ENCODE measurements at places on chromosomes 1 and 21.

GRCh38 chr1:14568716-14569355 is 29.6 kb upstream of the KAZN start:
- no peak for DNase-seq

DNA sequence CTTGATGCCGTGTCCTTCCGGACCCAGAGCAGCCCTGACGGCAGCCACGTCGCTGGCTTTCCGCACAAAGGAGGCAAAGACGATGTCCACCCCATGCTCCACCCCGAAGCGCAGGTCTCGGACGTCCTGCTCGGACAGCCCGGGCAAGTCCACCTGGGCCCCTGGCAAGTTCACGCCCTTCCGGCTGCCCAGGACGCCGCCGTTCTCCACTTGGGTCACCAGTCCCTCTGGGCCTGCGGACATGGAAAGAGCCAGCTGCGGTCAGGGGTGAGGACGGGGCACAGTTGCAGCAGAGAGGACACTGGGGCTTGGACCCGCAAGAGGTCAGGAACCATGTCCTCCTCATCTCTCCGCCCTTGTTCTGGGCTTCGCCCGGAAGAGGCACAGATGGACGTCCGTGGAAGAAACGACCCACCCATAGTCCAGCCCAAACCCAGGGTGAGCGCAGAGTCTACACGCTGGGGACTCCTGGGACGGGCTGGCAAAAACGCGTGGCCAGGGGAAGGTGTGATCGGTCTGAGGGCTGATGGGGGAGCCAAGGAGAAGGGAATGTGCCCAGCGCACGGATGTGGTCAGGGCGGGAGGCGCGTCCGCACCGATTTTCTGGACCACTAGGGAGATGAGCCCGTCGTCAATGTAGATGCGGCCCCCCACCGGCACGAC is 6.6 kb downstream of the PKLR start:
- DNase-seq, result no peak

DNA sequence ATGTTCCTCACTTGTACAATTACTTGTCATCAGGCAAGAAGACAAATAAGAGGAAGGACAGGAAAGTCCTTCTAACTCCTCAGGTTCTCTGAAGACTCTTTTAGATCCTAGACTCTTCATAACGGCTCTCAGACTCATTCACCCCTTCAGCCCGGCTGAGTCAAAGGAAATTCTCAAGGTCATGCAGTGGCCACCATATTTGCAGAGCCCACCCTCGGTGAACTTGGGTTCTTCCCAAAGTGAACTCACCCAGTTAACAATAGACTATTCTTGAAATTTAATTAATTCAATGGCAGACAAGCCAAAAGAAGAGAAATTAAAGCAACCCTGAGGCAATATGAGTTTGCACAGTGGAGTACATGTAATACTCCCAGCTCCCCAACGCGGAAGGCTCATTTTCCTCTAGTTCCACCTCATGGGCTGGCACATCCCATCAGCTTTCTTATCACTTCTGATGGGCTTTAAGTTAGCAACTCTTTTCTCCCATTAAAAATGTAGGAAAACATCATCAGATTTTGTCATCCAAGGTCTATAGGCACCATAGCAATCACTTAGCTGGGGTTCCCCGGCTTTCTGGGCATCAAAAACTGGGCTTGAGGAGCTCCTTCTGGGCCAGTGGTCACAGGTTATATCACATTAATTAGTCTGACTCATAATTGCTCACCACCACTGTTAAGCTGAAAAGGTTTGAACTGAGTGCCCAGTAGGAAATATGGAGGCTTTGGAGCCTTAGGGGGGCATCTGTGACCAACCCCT is 27.8 kb upstream of the TIAM1 start:
- DNase-seq, result no peak

DNA sequence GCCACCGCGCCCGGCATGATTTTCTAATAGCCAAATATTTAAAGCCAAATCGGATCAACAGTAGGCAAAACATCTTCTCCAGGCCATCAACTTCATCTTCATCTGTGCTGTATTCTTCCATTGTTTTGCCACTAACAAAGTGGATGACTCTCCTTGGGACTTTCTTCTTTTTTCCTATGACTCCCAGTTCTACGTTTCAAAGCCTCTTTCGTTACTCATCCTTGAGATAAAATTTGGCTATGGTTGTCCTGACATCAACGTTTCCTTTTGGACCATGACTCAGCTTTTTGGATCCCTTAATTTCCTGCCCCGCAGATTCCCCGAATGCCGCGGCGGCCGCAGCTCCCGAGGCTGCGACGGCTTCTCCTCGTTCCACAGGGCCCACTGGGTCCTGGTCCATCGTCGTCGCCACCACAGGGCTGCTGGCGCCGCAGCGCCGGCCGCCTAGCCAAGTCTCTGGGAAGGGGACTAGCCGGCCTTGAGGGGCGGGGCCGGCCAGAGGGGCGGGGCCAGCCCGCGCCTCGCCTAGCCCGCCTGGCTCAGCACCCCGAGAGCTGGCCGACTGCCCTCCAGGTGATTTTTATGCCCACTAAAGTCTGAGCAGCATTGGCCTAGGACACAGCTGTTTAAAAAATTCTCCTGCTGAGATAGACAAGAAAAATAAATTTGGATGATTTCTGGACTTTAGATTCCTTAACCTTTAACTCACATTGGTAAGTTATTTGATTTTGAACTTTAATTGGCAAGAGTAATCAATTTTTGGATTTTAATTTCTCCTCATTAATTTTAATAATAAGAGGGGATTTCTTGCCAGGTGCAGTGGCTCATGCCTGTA is 93.9 kb downstream of the ADCY10 start:
- peak; percentile 87 for DNase-seq

GRCh38 chr1:1171546-1172340 is 1.9 kb upstream of the TTLL10 start:
- DNase-seq, result no peak

DNA sequence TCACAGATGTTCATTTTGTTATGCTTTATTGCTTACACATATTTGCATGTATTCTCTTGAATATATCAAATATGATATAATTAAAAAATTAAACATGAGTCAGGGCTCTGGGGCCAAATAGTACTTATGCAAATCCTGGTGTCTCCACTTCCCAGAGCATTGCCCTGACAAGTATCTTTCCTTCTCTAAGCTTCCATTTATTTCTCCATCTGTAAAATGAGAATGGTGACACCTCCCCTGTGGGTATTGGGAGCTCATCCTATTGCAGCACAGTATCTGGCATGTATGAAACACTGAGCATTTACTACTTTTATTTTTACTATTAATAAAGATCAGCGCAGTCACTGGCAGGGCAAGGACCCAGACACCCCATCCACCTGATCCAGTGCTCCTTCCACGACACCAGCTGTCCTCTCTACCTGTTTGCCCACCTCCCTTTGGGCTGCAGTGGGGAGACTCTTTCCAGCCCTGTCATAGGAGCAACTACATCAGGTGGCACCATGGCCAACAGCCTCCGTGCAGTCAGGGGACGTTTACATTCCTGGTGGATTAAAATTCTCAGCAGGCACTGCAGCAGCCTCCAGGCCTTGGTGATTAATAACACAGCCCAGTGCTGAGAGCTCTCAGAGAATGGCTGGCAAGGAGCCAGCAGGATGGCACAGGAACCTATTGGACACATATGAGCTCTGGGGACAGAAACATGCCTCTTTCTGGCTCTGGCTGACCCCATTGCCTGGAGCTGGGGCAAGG is 113.0 kb downstream of the DMRTB1 start:
- DNase-seq, result peak; percentile 83

- DNase-seq, result no peak
Observed at GRCh38 chr1:175713381-175713780, 30.0 kb downstream of the TNR start.

- no peak for DNase-seq
Observed at GRCh38 chr1:107829036-107829770, 135.8 kb downstream of the VAV3 start.

GRCh38 chr21:25573409-25574206 is 33.7 kb downstream of the MRPL39 start:
- peak; percentile 69 for DNase-seq

- no peak for DNase-seq
Observed at GRCh38 chr21:36115138-36115730, 19.6 kb upstream of the CBR3 start.

DNA sequence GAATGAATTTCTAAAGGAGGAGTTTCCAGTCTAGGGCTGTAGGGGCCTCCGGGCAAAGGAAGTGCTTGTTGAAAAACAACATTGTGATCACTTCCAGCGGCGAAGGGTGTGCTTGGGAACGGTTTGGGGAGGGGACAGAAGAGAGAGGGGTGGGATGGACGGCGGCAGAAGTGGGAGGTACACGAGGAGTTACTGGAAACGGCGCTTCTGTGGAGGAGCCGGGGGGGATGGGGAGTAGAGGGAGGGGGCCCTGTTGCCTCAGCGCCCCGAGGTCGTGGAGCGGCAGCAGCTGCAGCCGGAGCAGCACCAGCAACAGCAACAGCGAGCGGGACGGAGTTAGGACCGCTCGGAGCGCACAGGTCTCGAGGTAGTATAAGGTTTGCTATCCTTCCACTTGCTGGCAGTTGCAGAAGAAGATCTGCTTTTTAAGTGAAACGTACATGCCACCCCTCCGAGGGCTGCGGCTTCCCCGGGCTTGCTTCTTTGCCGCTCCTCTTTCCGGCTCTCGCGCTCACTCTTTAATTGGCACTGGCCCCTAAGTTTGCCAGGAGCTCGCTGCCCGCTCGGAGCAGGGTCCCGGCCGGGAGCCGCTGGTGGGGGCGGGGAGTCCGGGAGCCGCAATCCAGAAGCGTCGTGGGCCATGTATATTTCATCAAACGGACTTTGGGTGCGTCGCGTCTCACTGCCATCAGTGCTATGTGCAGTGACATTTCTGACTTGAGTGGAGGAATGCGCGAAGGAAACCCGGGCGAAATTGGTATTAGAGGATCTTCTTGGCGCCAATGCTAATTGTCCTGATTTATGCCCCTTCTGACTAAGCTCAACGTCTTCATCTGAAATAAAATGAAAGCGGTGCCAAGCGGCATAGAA is 771 bp upstream of the NTNG1 start:
- DNase-seq, result peak; percentile 56

GRCh38 chr1:39965044-39965443 is 10.1 kb downstream of the MFSD2A start:
- DNase-seq, result no peak

GRCh38 chr1:203638950-203639349 is 12.3 kb downstream of the ATP2B4 start:
- no peak for DNase-seq

DNA sequence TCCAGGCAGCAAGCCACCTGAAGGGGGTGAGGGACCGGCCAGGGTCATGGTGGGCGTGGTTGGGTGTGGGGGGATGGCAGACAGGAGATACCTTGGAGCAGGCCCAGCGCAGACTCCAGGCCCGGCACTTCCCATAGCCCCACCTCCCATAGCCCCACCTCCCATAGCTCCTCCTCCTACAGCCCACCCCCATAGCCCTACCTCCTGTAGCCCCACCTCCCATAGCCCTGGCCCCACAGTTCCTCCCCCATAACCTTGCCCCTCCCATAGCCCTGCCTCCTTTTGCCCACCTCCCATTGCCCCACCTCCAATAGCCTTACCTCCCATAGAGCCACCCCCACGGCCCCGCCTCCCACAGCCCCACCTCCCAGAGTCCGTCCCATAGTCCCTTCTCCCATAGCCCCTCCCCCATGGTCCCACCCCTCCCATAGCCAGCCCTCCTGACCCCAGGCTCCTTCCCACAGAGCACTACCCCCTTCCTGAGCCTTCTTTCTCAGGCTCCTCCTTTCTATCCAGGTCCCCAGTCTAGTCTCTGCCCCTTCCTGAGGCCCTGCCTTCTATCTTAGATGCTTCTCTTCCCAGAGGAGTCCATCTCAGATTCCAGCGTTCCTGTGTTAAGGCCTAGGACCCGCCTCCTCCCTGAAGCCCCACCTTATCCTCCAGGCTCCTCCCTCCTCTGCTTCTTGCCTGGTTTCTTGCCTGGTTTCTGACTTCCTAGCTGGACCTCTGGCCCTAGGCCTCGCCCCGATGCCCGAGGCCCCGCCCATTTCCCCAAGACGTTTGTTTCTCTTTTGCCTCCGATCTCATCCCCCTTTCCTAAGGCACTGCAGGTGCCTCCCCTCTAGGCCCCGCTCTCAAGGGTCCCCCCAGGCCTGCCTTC is 46.8 kb downstream of the PTPRU start:
- DNase-seq, result no peak

GRCh38 chr1:29805122-29805895 is 569.0 kb downstream of the PTPRU start:
- no peak for DNase-seq

GRCh38 chr1:1972976-1973715 is 30.4 kb downstream of the CFAP74 start:
- no peak for DNase-seq

GRCh38 chr1:156164125-156164831 is 10.9 kb downstream of the SEMA4A start:
- no peak for DNase-seq

DNA sequence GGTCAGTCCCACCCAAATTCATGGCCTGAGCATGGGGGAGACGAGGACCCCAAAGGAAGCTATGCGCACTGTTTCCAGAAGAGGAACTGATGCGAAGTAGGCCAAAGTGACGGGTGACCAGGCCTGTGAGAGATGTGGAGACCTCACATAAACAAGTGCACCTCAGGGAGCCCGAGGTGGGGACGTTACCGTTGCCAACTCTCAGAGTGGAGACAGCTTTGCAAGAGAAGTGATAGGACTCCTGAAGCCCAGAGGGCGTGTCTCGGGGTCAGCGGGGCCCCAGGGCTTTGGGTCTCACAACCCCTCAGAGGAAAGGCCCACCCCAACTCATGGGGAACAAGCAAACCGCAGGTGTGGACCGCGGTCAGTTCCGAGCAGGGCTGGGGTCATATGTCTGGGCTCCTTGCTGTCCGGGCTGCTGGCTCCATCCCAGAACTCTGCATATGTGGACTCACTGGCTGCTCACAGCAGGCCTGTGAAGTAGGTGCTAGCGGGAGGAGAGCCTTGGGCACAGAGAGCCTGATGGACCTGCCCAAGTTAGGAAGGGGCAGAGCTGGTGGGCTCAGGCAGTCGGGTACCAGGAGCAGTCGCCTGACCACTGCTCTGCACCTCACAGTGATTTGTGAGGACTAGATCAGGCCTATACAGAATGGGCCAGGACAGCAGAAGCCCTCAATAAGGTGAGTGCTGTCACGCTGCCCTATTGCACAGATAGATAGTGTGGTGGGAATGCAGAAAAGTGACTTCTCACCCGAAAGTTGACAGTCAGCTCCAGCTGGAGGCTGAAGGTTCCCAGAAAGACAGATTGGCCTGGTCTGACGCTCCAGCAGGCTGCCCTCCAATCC is 26.2 kb downstream of the STUM start:
- DNase-seq, result no peak

- DNase-seq, result no peak
Observed at GRCh38 chr1:7638078-7638477, 133.0 kb upstream of the VAMP3 start.

- peak; percentile 60 for DNase-seq
Observed at GRCh38 chr1:32413507-32414185, 19.4 kb upstream of the BSDC1 start.

DNA sequence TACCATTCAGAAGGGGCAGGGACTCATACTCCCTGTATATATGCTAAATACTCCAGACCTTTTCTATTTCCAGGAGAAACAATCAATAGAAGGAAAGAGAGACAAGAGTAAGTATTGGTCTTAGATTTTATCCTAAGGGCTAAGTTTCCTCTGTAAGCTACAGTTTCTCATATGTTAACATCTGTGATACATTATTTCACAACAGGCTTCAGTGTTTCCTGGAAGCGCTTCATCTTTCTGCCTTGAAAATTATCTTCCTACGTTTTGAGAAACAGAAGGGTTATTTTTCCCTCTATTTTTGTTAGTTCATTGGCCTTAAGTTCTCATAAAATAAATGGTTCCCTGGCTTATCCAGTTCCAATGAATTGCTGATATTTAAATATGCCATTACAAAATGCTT is 15.6 kb downstream of the FMO1 start:
- no peak for DNase-seq

GRCh38 chr1:244200596-244200995 is 149.5 kb downstream of the ZBTB18 start:
- no peak for DNase-seq

- DNase-seq, result no peak
Observed at GRCh38 chr1:22849770-22850169, 122.9 kb downstream of the LACTBL1 start.
